ENCODE measurements at places on chromosomes 7 and 10. TPM values are rescaled to one million over a fixed set of nuclear protein-coding genes. Genes with fewer than 3 reads are reported as not detected.

DNA sequence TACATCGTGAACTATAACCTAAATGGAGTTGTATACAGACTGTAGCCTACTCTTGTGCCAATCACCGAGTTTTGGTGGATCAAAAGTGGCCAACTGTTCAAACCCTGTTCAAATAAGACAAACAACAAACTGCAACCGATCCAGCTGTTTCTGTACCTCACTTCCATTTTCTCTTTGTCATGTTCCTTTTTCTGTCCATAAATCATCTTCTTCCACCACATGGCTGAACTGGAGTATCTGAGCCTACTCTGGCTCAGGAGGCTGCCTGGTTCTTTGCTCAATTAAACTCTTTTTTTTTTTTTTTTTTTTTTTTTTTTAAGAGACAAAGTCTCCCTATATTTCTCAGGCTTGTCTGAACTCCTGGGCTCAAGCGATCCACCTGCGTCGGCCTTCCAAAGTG lies 59.0 kb upstream of the NPVF start:
- H3K27ac ChIP-seq: no peak overlapping the region
- H3K27me3 ChIP-seq: no peaks in the 10 kb centered on the region
- H3K36me3 ChIP-seq: no peaks in the 10 kb centered on the region
- no peak for DNase-seq
- no peak overlapping the region for H3K4me3 ChIP-seq

Gene NEUROG3
- total RNA-seq: not detected

DNA sequence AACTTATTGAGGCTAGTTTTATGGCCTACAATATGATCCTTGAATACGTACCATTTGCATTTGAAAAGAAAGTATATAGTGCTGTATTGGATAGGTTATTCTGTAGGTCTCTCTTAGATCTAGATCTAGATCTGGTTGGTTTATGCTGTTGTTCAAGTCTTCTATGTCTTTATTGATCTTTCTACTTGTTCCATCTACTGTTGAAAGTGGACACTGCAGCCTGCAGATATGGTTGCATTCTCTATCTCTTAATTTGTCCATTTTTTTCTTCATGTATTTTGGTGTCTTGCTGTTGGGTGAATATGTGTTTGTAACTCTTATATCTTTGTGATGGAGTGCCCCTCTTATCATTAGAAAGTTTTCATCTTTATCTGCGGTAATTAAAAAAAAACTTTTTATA lies 139.4 kb upstream of the PCDH15 start:
- DNase-seq: no peak
- no peak overlapping the region for H3K4me3 ChIP-seq
- no peak overlapping the region for H3K27ac ChIP-seq
- no peaks in the 10 kb centered on the region for H3K36me3 ChIP-seq
- no peaks in the 10 kb centered on the region for H3K27me3 ChIP-seq

DNA sequence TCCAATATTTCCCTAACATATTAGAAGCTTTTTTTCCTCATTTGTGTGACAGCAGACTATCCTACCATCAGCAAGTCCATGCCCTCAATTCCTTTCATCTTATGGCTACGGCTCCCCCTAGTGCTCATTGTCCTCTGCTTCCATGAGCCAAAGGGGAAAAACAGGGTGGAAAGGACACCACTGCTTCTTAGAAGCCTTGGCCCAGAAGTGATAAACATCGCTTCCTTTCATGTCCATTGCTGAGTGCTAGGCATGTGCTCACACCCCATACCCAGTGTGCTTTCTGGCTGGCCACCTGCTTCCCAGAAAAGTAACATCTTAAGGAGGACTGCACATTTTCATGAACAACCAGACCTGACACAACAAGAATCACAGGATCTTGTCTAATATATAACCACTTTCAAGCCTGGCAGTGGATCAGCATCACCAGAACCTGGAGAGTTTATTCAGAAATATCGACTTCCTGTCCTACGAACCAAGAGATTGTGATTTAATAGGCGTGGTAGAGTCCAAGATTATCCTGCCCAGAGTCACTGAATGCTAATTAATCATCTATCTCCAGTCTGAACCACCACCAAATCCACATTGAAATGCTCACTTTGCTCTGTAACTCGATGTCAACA lies 650.5 kb upstream of the SORCS1 start:
- H3K4me3 ChIP-seq: no peak overlapping the region
- no peaks in the 10 kb centered on the region for H3K4me1 ChIP-seq
- peak; percentile 15 for DNase-seq
- H3K27me3 ChIP-seq: no peaks in the 10 kb centered on the region
- no peaks in the 10 kb centered on the region for H3K36me3 ChIP-seq

GRCh38 chr10:74575191-74575720 lies 251.1 kb upstream of the KAT6B start:
- DNase-seq: no peak
- H3K4me3 ChIP-seq: no peak overlapping the region
- no peak overlapping the region for H3K27ac ChIP-seq

Gene TEX47
- total RNA-seq: not detected

Gene ZC3HAV1L
- total RNA-seq: 27.3 TPM

Gene ABCB4
- 0.18 TPM for total RNA-seq

Data from Panc1 (cell line).